ENCODE measurements at places on chromosomes 3 and 15.

GRCh38 chr3:128194843-128195242 lies 41.6 kb downstream of the EEFSEC start:
- no peaks in the 10 kb centered on the region for H3K27me3 ChIP-seq
- peaks cover 6% of the 10 kb centered on the region for H3K4me1 ChIP-seq
- no peak overlapping the region for H3K27ac ChIP-seq
- no peak overlapping the region for H3K4me3 ChIP-seq

GRCh38 chr15:59953392-59953883 lies 50.7 kb upstream of the FOXB1 start:
- peaks cover 25% of the 10 kb centered on the region for H3K27me3 ChIP-seq
- H3K27ac ChIP-seq, result no peak overlapping the region
- DNase-seq, result no peak
- H3K4me1 ChIP-seq, result no peaks in the 10 kb centered on the region

DNA sequence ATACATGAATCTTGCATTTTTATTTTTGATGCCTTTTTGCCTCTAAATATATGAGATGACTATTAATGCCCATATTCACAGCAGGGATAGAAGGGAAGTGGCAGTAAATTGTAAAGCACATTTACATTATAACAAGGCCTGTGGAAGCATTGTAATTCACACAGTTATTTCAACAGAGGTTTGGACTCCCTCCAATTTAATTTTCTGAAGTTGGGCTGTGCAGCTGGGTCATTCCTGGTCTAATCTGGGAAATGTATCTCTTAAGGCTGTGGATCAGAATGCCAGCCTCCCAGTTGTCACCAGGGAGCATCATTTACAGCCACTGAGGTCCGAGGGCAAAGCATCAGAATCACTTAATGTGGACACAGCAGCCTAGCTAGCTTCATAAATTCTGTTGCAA lies 434.5 kb downstream of the MFSD1 start:
- no peaks in the 10 kb centered on the region for H3K36me3 ChIP-seq
- H3K27ac ChIP-seq, result no peak overlapping the region
- H3K4me1 ChIP-seq, result no peaks in the 10 kb centered on the region
- no peak for DNase-seq

GRCh38 chr15:94004697-94005096 lies 226.7 kb upstream of the MCTP2 start:
- no peak overlapping the region for H3K4me3 ChIP-seq
- H3K27ac ChIP-seq, result no peak overlapping the region
- no peaks in the 10 kb centered on the region for H3K36me3 ChIP-seq
- H3K27me3 ChIP-seq, result peaks cover 4% of the 10 kb centered on the region

GRCh38 chr15:101533371-101534140 lies 44.0 kb upstream of the PCSK6 start:
- no peak overlapping the region for H3K27ac ChIP-seq
- H3K27me3 ChIP-seq, result peaks cover 38% of the 10 kb centered on the region
- no peak for DNase-seq
- H3K4me1 ChIP-seq, result no peaks in the 10 kb centered on the region
- no peak overlapping the region for H3K4me3 ChIP-seq
- no peaks in the 10 kb centered on the region for H3K36me3 ChIP-seq

- H3K36me3 ChIP-seq, result no peaks in the 10 kb centered on the region
- H3K27me3 ChIP-seq, result no peaks in the 10 kb centered on the region
- no peak for DNase-seq
- no peak overlapping the region for H3K4me3 ChIP-seq
These were observed 47.8 kb upstream of the GALNT15 start for GRCh38 chr3:16126634-16127033.

DNA sequence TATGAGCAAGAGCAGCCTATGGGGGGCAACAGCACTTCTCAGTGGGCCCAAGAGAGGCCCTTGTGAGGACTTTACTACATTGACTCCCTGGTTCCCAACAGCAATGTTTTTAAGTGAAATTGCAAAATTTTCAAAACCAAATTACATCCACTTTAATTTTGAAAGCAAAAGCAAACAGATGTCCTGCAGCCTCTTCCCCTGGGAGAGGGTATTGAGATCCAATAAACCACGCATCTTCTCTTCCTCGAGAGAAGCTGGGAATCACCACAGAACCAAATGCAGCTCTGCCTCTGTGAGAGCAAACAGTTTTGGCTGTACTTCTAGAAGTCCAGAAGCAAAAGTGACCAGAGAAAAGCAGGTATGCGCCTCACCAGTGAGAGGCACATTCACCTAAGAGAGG lies 25.2 kb downstream of the NMNAT3 start:
- no peaks in the 10 kb centered on the region for H3K36me3 ChIP-seq
- no peak overlapping the region for H3K4me3 ChIP-seq
- no peaks in the 10 kb centered on the region for H3K4me1 ChIP-seq
- H3K27me3 ChIP-seq, result no peaks in the 10 kb centered on the region
- no peak overlapping the region for H3K27ac ChIP-seq

- H3K27ac ChIP-seq, result no peak overlapping the region
- H3K36me3 ChIP-seq, result peaks cover 15% of the 10 kb centered on the region
- H3K27me3 ChIP-seq, result no peaks in the 10 kb centered on the region
- DNase-seq, result no peak
These were observed 322.2 kb downstream of the SLC9A9 start for GRCh38 chr3:143526011-143526545.

GRCh38 chr3:194871143-194871863 lies 185.6 kb downstream of the FAM43A start:
- H3K27ac ChIP-seq, result no peak overlapping the region
- H3K4me3 ChIP-seq, result no peak overlapping the region
- H3K27me3 ChIP-seq, result peaks cover 36% of the 10 kb centered on the region
- peaks cover 19% of the 10 kb centered on the region for H3K4me1 ChIP-seq
- no peaks in the 10 kb centered on the region for H3K36me3 ChIP-seq

DNA sequence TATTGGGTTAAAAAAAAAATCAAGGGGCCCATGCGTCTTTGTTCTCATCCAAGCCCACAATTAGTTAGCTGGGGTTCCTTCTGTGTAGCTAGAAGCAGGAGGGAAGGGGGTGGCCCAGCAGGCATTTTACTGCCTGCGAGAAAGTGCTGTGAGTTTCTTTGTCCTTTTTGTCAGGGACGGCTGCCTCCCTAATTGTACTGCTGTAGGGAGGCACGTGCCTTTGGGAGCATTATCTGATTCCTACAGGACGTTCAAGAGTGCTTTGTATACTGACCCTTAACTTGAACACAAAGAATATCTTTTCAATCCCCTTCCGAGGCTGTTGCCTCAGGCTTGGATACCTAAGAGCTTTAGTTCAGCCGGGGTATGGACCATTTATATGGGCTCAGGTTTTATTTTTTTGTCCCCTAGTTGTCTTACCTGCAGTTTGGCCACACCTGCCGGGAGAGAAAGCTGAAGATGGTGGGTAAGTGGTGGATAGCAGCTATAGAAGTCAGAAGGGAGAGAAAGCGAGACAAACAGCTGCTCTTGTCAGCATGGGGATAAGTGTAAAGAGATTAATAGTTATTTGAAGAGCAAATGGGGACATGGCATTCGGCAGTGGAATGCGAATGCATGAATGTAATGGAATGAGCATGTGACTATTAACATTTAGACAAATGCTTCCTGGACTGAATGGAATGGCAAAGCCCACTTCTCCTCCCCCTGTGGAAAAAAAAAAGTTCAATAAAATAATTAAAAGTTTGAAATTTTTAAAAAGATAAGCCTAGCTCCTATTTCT lies 175.2 kb downstream of the TP63 start:
- H3K27me3 ChIP-seq, result no peaks in the 10 kb centered on the region
- H3K27ac ChIP-seq, result no peak overlapping the region
- H3K4me3 ChIP-seq, result no peak overlapping the region
- DNase-seq, result no peak
- H3K4me1 ChIP-seq, result no peaks in the 10 kb centered on the region
- H3K36me3 ChIP-seq, result no peaks in the 10 kb centered on the region

- no peak for DNase-seq
- H3K36me3 ChIP-seq, result no peaks in the 10 kb centered on the region
- H3K4me3 ChIP-seq, result no peak overlapping the region
These were observed 764.2 kb downstream of the NTRK3 start for GRCh38 chr15:87492321-87492720.

DNA sequence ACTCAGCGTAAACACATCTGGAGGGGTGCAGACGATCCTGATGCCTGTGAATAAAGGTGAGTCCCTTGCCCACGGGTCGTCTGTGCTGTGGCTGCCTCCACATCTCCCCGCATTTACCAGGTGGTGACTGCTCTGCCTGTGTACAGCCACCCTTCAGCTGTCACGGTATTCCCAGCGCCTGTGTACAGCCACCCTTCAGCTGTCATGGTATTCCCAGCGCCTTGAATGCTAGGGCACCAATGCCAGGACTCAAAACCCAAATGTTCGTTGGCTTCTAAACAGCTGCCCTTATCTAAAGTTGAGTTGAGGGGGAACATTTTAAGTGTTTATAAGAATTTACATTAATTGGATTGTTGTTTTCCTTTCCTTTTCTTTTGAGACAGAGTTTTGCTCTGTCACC lies 27.4 kb downstream of the MAP6D1 start:
- H3K4me1 ChIP-seq, result no peaks in the 10 kb centered on the region
- no peaks in the 10 kb centered on the region for H3K27me3 ChIP-seq
- no peak overlapping the region for H3K4me3 ChIP-seq
- peaks cover 29% of the 10 kb centered on the region for H3K36me3 ChIP-seq
- no peak overlapping the region for H3K27ac ChIP-seq

Measured in naive B cell (primary cell).